ENCODE measurements at places on chromosomes 3 and 15.

DNA sequence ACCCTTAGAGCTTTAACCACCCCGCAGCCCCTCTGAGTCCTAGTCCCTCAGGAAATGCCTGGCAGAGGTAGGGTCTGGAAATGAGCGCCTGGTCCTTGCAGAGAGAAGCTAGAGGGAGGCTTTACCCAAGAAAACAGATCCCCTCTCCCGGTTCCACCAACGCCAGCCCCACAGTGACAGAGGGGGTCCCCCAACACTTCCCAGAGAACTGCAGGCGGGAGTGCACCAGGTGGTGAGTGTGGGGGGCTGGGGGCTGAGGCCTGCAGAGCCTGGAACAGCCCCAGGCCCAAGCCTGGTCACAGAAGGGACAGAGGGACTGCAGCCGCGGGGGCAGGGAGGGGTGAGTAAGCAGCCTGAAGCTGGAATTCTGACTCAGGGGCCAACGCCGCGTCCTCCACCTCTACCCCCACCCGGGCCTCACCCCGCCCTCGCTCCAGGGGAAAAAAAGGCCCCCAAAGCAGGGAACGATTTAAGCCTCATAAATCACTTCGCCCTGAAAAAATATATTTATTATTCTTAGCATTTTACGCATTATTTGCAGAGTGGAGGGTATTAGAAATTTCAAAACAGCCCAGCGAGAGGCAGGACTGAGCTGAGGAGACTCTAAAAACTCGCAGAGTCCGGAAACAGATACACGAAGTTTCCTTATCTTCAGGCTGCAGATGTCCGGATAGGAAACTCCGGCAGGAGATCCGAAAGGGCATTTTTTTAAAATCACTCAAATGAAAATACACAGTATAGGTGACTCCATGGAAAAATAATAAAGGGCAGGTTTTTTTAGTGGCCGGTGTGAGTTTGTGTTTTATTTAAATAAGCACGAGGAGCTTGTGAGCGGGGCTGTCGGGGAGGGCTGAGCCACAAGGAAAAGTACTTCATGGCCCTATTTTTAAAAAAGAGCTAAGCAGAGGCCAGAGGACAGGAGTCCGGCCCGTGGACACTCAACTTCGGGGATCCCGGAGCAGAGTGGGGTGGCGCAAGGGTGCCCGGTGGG lies 10.0 kb downstream of the GATA2 start:
- DNase-seq = no peak

GRCh38 chr3:188690064-188690463 lies 481.7 kb upstream of the TPRG1 start:
- DNase-seq = no peak

DNA sequence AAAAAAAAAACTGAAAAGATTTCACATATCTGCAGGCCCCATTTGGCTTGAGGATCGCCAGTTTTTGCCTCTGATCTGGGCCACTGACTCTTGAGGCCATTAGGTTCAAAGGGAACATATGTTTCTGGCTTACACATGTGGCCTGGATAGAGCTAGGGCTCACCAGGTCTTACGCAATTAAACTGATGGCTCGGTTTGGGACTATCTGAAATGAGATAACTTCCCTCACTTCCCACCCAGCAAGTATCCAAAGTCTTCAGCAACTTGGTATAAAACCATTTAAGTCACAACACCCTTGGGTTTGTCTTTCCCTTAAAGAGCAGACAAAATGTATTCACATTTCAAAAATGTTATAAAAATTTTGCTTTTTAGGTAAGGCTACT lies 36.3 kb downstream of the LRIG1 start:
- DNase-seq = no peak

DNA sequence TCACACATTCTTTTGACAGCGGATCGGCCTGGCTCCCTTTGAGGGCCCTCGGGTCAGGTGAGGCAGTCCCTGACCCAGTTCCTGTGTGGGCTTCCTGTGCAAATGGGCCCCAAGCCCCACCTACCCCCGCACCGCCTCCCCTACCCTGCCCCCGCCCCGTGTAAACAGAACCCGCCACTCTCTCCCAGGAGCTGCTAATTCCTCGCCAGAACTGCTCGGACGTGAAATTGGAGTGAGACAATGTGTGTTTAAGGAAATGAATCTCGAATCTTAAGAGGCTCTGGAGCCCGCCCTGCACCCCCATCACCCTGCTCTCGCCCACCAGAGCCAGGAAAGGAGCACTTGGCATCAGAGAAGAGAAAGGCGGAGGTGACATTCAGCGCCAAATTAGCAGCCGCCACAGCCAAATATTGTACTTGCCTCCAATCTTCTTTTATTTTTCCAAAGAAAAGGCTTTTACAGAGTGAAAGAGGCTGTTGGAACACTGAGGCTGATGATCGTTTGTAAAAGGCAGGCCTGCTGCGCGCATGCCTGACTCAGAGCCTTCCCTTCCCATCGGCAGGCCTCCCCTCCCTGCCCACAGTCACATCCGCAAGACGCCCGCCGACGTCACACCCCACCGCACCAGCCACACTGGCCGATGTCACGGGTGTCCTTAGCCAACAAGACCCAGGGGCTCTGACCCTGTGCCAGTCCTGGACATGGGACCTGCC lies 53.1 kb downstream of the CACNA2D2 start:
- no peak for DNase-seq

DNA sequence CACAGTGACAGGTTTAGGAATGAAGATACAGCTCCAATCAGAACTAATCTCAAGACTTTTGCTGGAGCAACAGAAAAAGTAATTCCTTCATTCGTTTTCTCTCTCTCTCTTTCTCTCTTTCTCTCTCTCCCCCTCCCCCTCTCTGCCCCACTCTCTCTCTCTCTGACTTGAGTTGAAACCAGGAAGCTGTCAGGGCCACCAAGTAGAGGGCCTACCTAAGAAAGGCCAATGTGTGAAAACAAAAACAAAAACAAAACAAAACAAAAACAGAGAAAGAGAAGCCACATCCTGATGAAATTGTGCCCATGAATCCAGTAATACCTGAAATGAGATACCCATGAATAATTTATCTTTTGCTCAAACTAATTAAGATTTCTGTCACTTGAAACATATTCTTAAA lies 72.9 kb downstream of the ATP8B4 start:
- no peak for DNase-seq

- DNase-seq = no peak
Measured at GRCh38 chr15:29952225-29952624, 130.0 kb upstream of the TJP1 start.

GRCh38 chr3:15271785-15272381 lies 60.5 kb downstream of the SH3BP5 start:
- DNase-seq = no peak

DNA sequence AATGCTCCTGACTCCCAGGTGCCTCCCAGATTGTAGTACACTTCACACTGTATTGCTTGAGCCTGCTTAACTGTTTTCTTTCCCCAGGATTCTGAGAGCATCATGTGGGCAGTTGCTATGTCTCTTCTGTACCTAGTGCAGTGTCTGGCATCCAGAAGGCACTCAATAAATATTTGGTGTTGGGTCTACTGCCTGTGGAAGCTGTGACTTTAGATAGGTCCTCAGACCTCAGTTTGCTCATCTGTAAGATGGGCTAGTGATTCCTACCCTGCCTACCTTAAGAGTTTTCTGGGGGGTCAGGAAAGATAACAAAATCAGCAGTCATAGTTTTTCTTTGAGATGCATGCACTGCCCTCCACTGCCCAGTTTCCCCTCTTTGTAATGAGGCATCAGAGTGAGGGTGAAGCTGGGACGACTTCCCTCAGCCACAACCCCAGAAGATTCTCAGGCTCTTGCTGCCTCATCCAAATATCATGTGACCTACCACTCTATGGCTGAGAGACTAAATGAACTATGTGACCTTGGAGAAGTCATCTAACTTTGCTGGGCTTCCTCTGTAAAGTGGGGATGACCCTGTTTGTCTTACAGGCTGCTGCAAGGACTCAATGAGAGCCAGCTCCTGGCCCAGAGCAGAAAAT lies 50.4 kb downstream of the ATP2B2 start:
- no peak for DNase-seq

GRCh38 chr3:120741837-120742197 lies 499 bp downstream of the RABL3 start:
- no peak for DNase-seq

DNA sequence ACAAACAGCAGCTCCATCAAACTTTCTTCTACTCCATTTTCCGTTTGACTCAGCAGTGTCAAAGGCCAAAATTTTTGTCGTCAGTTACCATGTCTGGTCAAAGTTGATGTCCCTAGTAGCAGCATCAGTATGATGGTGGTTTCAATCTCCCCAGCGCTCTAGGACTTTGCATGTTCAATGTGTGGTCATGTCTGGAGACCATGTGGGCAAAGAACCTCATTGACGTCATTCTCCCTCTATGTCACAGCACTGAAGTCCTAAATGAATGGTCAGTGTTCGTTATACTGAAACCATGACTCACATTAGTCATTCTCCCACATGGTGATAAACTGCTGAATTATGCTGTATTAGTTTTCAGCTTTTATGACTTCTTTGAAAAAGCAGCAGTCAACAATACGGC lies 23.2 kb downstream of the SHC4 start:
- DNase-seq = peak; percentile 88

DNA sequence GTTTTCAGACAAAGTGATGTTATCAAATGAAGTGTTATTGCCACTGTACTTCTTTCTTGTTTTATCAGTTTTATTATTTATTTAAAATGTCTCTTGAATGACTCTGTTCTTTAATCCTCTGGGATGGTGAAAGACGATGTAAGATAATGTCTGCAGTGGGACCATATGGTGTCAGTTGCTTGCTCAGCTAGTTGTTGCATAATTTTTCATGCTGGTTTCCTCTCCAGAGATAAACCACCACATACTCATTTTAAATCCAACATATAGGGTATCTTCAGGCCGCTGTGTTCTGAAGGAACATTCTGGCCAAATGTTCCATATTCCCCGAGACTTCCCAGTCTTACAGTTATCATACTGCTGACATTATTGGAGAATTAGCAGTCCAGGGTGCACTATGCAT lies 75.9 kb downstream of the GABRG3 start:
- no peak for DNase-seq

DNA sequence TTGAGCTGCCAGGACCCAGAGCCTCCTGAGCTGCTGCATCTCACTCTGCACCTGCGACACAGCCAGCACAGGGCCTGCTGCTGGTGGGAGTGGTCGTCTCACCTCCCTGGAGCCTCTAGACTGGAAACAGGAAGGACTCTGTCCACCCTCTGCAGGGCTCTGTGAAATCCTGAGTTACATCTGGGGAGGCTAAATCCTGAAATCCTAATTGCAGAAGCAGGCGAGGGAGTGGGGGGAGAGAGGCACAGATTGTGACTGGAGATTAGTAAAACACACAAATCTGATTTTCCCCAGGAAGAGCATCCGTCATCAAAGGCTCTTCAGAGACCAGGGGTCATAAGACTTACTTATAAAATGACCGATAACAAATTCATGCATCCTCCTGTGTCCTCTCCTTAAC lies 31.6 kb upstream of the GABRG3 start:
- DNase-seq = no peak

All from SK-MEL-5 (cell line).